Vagina (tissue), 2 donors: ENCODE measurements at places on chromosomes 5 and 9.

- no peak for DNase-seq
Measured at GRCh38 chr5:117568622-117569021, 994.0 kb upstream of the SEMA6A start.

DNA sequence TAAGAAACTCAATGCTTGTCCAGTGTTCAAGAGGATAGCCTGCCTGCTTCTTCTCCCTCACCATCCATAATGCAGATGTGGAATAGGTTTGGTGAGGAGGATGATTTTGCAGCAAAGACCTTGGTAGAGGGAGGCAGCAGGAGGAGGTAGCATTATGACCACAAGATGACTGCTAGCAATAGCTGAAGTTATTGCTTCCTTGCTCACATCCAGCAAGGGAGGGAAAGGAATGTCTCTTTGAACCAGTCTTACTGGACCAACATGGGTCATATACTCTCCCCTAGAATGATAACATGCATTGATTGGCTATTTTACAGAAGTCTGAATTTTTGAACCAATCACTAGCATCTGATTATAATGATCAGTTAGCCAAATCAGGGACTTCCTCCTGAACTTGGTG, 607.6 kb downstream of the EBF1 start:
- DNase-seq: no peak

DNA sequence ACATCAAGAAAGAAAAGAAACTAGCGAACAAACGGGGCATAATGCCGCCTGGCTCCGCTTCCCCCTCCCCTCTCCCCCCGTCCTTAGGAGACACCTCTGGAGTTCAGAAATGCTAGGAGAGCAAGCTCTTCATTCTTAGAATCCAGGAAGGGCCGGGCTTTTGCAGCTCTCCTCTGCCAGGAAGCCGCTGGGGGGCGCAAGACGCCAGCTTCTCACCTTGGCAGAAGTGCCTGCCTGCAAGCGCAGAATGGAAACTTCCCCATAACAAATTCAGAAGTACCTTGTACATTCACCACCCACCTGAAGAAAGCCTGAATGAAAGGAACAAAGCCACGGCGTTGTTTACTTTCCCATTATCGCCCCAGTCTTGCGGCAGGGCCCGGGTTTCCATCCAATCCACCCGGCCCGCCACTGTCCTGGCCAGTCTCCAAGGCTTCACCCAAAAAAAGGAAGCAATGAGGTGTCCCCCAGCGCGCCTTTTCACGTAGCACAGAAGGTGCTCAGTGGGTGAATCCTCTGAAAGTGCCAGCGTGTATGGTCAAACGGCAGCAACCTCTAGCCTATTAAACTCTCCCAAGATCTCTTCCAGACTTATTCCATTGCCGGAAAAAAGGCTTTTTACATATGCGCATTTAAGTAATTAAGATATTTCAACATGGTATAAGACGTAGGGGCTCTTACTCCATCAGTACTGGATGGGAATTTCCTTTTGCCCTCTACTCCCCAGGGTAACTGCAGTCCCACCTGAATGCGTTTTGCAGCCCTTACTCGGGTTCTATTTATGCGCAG, 1.6 kb upstream of the GADD45G start:
- peak; percentile 92 for DNase-seq

DNA sequence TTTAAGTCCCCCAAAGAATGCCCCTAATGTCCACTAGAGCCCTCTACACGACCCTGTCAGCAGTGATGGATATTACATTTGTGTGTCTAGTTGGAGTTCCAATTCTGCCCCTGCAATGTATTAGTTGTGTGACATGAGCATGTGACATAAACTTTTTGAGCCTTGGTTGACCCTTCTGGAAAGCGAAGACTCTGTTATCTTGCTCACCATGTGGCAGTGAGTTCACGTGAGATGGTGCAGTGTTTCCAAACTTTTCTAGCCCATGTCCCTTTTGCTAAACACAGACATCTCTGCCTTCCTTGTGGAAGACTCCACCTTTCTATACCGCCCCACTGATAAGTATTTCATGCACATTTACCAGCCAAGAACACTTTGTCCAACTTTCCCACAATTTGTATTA, 87.0 kb upstream of the BOD1 start:
- DNase-seq: no peak

DNA sequence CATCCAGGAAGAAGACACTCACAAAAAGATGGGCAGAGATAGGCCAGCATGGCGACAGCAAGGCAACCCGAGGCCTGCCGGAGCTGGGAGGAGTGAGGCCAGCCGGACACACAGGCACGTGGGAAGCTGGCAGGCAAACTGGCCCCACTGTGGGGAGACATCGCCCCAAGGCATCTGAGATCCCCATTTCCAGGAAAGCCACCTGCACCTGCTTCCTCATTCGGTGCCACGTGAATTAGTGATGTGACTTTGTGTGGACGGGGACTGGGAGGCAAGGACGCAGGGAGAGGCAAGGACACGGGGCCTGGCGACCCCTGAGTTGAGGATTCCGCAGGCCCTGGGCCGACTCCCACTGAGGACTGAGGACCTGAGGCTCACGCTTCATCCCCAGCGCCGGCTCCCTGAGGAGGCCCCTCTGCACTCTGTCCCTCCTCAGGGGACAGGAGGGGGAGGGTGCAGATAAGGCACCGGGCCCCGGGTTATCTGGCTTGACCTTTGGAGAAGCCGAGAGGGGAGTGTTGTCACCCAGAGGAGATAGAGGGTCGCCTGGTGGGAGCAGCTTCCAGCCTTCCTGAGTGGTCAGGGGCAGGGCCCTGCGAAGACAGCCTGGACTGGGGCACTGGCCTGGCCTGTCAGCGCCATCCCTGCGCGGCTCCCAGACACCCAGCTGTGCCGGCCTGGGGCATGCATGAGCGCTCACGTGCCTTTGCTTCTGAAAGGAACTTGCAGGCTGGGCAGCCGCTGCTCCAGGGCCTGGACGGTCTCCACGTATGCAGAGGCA, 39.7 kb downstream of the NDUFS6 start:
- no peak for DNase-seq

DNA sequence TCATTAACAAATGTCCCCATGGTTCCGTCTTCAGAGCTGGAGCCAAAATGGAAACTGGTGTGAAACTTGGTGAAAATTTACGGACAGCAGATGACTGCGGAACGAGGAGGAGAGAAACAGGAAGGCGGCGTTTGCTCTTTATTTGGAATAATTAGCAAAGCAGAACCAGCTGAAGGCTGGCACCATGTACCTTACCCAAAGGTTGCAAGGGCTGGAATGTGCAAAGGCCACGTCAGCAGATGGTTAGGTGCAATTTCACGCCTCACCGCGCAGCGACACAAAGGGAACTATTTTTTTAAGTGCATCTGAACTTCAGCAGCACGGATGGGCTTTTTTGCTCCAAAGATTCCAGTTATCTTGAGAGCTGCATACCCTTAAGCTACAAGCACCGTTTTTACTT, 127.4 kb downstream of the COL23A1 start:
- DNase-seq: peak; percentile 32
